ENCODE measurements at places on chromosomes 5 and 9.

GRCh38 chr5:76715486-76715735 lies 515 bp upstream of the F2R start:
- DNase-seq: peak; percentile 58

DNA sequence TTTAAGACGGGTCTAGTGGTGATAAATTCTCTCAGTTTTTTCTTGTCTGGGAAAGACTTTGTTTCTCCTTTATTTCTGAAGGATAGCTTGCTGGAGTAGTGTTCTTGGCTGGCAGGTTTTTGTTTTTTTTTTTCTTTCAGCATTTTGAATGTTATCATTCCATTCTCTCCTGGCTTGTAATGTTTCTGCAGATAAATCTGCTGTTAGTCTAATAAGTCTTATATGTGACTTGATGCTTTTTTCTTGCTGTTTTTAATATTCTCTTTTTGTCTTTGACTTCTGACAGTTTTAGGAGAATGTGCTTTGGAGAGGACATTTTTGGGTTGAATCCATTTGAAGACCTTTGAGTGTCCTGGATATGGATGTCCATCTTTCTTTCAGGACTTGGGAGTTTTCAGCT lies 16.0 kb downstream of the HSD17B4 start:
- DNase-seq: no peak

DNA sequence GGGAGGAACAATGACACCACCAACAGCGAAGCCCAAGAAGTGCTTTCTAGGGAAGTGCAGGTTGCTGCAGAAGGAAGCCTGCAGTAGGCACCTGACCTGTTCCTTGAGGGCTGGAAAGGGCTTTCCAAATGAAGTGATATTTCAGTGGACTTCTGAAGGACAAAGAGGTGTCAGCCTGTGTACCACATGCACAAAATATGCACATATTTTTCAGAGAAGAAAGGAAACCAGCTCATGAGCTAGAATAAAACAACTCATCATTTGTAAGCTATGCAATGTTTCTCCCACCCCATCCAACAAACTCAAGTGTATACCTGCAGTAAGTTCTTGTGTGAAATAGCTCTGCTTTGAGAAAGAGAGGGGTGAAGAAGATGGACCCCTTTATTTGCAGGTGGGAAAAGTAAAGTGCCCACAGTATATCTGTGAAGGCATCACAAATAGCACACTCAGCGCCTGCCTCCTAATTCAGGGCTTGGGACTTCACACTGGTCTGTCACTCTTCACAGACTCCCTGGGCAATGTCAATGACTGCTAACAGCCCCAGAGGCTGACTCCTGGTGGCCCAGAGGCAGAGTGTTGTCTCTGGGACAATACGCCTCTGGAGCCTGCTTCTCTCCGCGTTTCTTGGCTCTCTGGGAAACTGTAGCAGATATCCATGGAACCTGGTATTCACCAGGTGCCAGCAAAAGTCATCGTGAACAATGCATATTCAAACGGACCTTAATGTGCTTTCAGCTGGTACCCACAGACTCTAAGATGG lies 198.1 kb upstream of the EFNA5 start:
- no peak for DNase-seq

DNA sequence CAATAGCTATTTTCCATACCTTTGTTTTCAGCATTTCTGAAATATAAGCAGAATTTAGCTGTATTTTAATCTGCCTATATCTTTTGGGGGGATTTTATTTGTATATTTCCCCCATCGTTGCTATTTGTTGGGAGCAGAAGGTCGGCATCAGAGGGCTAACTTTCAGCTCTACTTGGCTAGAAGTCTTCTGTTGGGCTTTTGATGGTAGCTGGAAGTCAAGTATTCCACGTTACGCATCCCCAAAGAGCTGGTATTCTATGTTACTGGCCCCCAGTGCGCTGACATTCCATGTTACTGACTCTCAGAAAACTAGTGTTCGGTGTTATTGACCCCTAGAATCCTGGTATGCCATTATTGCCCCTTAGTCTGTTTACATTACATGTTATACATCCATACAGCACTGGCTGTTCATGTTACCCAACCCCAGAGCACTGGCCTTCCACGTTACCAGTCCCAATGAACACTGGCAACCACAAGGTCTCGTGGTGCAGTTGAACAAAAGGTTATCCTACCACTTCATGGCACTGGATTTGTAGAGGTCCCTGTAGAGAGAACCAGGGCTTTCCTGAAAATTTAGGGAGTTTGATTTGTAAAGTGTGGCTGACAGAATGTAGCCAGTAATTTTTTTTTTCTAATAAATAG lies 278.1 kb upstream of the CD180 start:
- DNase-seq: no peak

DNA sequence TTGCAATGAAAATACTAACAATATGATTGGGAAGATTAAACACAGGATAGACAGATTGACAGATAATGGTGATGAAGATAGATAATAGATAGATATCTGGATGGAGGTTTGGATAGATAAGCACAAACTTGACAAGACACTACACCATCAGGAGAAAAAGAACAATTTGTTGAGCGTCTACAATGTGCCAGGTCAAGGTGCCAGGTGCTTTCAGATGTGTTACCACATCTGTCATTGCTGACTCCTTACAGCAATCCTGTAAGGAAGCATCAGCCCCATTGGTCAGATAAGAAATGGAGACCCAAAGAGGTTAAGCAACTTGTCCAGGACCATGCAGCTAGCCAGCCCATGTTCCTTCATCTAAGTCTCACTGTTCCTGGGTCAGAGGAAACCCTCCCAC lies 1.6 kb upstream of the GABRP start:
- DNase-seq: no peak
